ENCODE measurements at places on chromosomes 2 and 18. TPM values are rescaled to one million over a fixed set of nuclear protein-coding genes. Genes with fewer than 3 reads are reported as not detected.

NT5DC4 gene
- not detected for total RNA-seq

KRTCAP3 gene
- 1.0 TPM for total RNA-seq

PTGR3 gene
- total RNA-seq = 17.9 TPM

KATNAL2 gene
- 0.87 TPM for total RNA-seq

GPR55 gene
- 0.07 TPM for total RNA-seq

DHRS9 gene
- not detected for total RNA-seq

DCDC2C gene
- not detected for total RNA-seq

RAB17 gene
- 0.55 TPM for total RNA-seq

PLEK gene
- total RNA-seq = not detected

DNAJC5G gene
- total RNA-seq = not detected

CHN1 gene
- 28.7 TPM for total RNA-seq

AP1S3 gene
- total RNA-seq = 8.4 TPM

CXCR1 gene
- not detected for total RNA-seq

SPC25 gene
- 10.8 TPM for total RNA-seq

MTCL1 gene
- 27.0 TPM for total RNA-seq

ASB18 gene
- total RNA-seq = not detected

REG3A gene
- total RNA-seq = not detected

FEV gene
- total RNA-seq = not detected

ECEL1 gene
- 2.8 TPM for total RNA-seq

SERPINB12 gene
- total RNA-seq = not detected

ALPI gene
- total RNA-seq = not detected

LTBP1 gene
- total RNA-seq = 1.6 TPM

GREB1L gene
- total RNA-seq = 2.1 TPM

MRPS5 gene
- total RNA-seq = 119 TPM

IL1B gene
- 2.5 TPM for total RNA-seq

FIGN gene
- 2.7 TPM for total RNA-seq

REG1B gene
- total RNA-seq = not detected

RIT2 gene
- total RNA-seq = not detected

CRYBA2 gene
- not detected for total RNA-seq

SPAST gene
- 40.5 TPM for total RNA-seq

SPHKAP gene
- total RNA-seq = not detected

ST6GAL2 gene
- not detected for total RNA-seq

CCBE1 gene
- not detected for total RNA-seq

KYNU gene
- total RNA-seq = 274 TPM

DYNAP gene
- not detected for total RNA-seq

HOXD8 gene
- total RNA-seq = 13.9 TPM

NYAP2 gene
- total RNA-seq = not detected

ANKRD30B gene
- not detected for total RNA-seq

CCL20 gene
- total RNA-seq = 10.8 TPM

Data from NCI-H460 (cell line).